SJCRH30 (cell line): ENCODE measurements at places on chromosomes 11 and 22.

- DNase-seq: no peak
- H3K27ac ChIP-seq: no peak overlapping the region
- peaks cover 32% of the 10 kb centered on the region for H3K36me3 ChIP-seq
Observed at GRCh38 chr11:65862941-65863888, 3.0 kb downstream of the MUS81 start.

GRCh38 chr11:131037873-131038272 is 121.6 kb upstream of the SNX19 start:
- H3K4me3 ChIP-seq: no peak overlapping the region
- no peak for DNase-seq
- H3K27me3 ChIP-seq: no peaks in the 10 kb centered on the region
- no peaks in the 10 kb centered on the region for H3K4me1 ChIP-seq
- no peak overlapping the region for H3K27ac ChIP-seq

GRCh38 chr11:47499614-47500013 is 50.7 kb upstream of the RAPSN start:
- peaks cover 46% of the 10 kb centered on the region for H3K4me1 ChIP-seq
- H3K27me3 ChIP-seq: no peaks in the 10 kb centered on the region
- no peak for DNase-seq

DNA sequence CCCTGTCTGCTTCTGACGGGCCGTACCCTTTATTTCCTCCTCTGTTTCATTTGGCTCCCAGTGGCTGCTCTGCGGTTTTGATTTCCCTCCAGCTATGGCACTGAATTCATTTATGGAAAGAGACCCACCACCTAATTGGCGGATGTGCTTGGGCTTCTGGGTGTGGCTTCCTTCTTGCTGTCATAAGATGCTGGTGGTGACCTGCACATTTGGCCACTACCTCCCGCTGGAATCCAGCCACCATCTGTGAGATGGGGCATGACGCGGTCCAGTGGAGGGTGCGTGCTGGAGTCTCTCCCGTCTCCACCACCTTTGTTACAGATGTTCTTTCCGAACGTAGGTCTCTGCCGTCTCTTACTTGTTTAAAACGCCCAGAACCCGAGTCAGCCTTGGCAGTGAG is 47.7 kb upstream of the FADD start:
- H3K4me3 ChIP-seq: no peak overlapping the region
- H3K27ac ChIP-seq: no peak overlapping the region
- no peaks in the 10 kb centered on the region for H3K4me1 ChIP-seq
- no peaks in the 10 kb centered on the region for H3K27me3 ChIP-seq
- no peaks in the 10 kb centered on the region for H3K36me3 ChIP-seq
- no peak for DNase-seq

DNA sequence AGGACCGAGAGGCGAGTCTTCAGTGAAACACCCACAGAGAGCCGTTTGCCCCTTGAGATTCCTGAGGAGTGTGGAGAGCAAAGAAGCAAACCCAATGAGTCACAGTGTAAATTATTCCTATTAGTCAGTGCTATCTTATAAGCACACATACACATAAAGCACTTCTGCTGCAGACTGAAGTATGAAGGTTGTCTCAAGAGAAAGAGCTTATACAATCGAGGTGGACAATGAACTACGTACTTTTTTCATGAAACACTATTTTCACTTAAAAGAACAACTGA is 37.3 kb downstream of the GALNT18 start:
- DNase-seq: no peak
- H3K36me3 ChIP-seq: no peaks in the 10 kb centered on the region
- no peak overlapping the region for H3K4me3 ChIP-seq
- no peak overlapping the region for H3K27ac ChIP-seq

DNA sequence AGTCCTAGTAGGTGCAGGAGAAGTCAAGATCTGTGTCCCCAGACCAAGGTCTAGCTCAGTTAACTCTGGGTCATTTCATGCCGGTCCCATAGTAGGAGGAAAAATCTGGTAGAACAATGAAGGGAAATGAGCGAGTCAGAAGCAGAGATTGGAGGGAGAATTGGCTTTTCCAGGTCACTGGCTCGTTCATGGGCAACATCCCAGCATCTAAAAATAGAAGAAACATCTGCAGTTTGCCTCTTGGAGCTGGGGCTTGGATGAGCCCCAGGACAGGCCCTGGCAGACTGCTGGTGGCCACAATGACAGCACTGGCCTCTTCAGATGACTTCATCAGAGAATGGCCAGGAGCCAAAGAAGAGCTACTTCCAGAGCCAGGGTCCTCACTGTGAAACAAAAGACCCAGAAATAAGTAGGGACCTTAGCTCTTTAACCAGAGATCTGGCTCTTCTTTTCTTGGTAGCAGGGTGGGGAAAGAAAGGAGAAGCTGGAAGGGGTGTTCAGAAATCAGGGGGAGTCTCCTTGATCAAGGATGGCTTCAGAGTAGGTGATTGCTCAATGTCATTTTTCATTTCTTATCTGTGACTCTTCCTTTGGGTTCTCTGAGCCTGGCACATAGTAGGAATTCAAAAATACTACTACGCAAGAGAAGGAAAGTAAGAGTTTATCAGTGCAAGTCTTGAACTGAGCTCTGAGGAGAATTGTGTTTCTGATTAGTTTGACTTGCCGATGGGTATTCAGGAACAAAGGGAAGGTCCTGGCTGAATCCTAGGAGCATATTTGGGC is 102.6 kb downstream of the TMPRSS5 start:
- no peaks in the 10 kb centered on the region for H3K27me3 ChIP-seq
- H3K27ac ChIP-seq: no peak overlapping the region
- DNase-seq: peak; percentile 9
- no peak overlapping the region for H3K4me3 ChIP-seq
- no peaks in the 10 kb centered on the region for H3K36me3 ChIP-seq
- H3K4me1 ChIP-seq: no peaks in the 10 kb centered on the region
